ENCODE measurements at places on chromosomes 7 and 10.
A peak's percentile ranks its signal among the peaks of the same experiment; 100 is the strongest.

DNA sequence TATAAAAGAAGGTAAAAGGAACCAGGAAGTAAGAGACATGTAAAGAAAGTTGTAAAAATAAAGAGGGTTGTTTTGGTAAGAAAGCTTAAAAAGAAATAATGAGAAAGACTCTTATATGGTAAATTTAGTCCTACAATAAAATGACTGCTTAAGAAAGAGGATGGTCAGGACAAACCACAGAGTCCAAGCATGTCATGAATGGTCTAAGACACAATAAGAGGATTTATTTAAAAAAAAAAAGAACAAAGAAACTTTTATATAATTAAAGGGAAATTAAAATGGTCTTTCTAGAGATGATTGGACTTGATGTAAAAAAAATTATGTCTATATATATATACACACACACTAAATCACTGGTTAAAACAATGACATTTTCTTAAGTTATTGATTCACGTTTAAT lies 18.2 kb downstream of the ATAD1 start:
- DNase-seq: no peak

DNA sequence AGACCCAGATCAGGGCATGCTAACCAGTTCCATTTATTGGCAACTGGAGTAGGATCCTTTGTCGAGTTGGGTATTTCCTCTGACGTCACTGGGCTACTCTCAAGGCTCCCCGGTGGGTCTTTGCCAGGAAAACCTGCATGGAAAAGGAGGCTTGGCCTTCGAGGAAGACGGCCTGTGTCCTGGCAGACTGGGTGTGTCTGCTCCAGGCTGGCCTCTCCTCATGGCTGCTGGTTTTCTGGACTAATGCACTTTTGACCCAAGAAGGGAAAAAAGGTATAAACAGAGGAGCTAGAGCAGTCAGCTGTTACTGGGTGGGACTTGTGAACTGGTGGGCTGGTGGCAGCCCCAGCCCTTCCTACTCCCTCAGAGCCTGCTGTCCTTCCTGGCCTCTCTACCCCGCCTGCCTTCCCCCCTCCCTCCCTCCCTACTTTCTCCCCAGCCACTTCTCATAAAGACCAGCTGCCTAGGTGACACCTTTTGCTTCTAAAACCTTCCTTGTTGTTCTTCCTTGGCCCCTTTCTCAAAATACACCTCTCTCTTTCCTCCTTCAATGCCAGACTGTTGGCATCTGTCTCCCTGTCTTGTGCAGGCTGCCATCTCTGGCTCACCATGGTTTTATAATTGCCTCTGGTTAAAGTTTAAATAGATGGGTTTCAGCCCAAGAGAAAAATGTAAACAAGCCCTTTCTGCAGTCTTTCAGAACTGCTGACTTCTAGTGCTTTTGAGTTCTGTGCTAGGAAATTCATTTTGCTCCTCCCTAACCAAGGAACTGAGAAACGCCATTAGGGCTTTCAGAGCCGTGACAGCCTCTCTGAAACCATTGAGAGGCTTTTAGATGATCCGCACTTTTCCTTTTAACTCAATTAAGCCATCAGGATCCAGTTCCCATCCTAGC lies 101.8 kb upstream of the MKLN1 start:
- DNase-seq: no peak

- no peak for DNase-seq
Measured at GRCh38 chr10:117948493-117948892, 98.2 kb downstream of the RAB11FIP2 start.

- DNase-seq: no peak
Measured at GRCh38 chr10:114179148-114179547, at the start of gene TDRD1. TSS of gene TDRD1 (plus strand) at chr10:114179353. CDS start at chr10:114187832, 8,479 bp downstream.

GRCh38 chr7:107461938-107462533 lies 7.8 kb upstream of the GPR22 start:
- no peak for DNase-seq

DNA sequence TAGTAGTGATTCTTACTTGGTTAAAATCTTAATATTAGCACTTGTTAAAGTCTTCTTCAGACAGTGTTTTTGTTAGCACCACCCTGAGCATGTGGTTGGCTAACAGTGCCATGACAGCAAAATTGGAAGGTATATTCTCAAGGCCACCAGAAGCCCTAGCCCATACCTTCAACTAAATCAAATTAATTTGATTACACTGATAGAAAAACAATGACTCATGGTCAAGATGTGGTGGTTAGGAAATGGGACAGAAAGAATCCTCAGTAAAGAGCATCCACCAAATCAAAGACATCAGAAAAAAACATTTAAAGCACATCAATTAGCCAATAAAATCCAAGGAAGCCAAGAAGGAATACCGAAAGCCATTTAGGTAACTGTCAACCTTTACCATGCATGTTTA lies 75.5 kb downstream of the PIP4K2A start:
- no peak for DNase-seq

- no peak for DNase-seq
Measured at GRCh38 chr7:44646176-44646920, 39.9 kb downstream of the OGDH start.

- no peak for DNase-seq
Measured at GRCh38 chr10:77274046-77274795, 363.4 kb downstream of the KCNMA1 start.

DNA sequence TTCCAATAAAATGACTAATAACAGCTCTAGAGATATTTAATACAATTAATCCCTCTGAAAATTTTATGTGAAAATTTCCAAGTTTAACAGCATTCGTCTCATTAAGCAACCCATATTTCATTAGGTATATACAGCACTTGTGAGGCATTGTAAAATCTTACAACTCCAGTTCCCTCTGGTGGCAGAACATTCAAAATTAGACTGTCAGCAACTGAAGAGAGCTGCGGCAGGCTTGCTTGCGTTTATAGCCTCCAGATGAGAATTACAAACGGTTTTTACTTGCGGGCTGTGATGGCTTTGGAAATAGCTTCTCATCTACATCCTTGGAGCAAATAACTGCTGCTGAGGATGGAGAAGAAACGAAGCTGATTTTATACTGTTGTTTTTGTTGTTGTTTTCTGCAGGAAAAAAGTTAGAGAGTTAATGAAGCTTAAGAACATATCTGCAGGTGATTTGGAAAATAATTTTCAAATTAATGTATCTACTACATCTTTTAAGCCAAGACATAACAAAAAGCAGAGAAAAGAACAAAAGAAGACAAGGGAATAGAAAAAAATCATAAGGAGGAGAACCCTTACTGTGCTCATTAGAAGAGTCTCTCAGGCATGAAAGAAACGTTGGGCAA lies 171.3 kb downstream of the MAGI2 start:
- DNase-seq: peak; percentile 77

GRCh38 chr10:118944959-118945633 lies 84.4 kb upstream of the NANOS1 start:
- no peak for DNase-seq

GRCh38 chr7:121558288-121558687 lies 162.2 kb upstream of the FAM3C start:
- no peak for DNase-seq

DNA sequence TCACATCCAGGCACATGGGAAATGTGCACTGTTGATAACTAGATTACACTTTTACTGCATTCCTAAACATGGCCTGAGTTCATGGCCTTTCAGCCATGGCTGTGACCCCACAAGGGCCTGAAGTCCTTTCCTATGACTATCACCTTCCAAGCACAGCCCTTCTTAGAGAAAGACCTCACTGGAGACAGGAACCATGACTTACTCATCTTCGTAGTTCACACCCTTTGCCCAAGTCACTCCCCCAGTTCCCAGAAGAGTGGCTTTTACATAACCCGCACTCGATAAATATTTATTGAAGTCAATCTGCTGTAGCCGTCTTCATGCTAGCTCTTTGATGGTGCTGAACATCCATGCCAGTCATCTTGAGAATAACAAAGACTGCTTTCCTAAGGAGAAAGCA lies 632.5 kb upstream of the NRP1 start:
- no peak for DNase-seq

- no peak for DNase-seq
Measured at GRCh38 chr10:8051851-8052257, 2.6 kb upstream of the GATA3 start.

DNA sequence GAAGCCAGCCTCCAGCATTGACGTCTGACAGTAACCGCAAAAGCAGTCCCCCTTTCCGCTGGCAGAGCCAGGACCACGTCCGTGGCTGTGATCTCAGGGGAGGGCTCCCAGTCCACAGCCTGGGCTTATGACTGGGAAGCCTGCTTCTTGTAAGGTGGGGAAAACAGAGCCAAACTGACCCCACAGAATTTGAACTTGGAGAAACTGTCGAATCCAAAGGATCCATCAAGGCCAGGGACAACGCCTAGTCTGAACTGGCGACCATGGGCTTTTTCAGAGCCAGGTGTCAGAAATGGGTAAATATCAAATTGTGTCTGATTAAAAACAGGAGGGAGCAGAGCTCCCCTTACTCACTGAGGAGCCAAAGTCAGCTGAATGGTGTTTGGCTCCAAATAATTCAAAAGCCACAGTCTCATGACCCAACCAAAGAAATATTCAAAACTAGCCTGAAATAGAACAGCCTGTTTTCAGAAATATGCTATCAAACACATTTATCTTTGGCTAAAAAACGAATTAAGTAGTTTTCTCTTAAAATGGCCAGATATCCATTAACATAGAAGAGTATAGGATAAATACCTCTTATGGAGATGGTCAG lies 751.4 kb upstream of the GALNT17 start:
- no peak for DNase-seq

DNA sequence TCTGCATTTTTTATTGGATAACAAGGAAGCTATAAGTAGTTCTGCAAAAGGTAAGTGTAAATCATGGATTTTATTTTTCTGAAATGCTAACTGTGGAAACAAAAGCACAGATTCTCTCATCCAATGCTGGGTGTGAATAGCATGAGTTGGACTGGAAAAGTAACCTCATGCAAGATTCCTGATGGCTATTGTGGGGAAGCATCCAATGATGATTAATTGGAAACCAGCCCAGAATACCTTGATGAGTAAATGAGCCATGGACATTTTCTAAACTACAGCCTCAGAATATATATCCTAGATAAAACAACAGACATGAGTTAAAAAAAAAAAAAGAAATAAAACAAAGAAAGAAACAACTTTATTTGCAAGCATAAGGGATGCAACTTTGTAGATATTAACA lies 934.6 kb downstream of the CCSER2 start:
- no peak for DNase-seq

GRCh38 chr7:3464900-3465622 lies 164.0 kb downstream of the SDK1 start:
- no peak for DNase-seq

- DNase-seq: no peak
Measured at GRCh38 chr10:49133706-49134248, at the start of gene FAM170B. TSS of gene FAM170B (minus strand) at chr10:49134021. CDS start at chr10:49133918, 103 bp downstream.

DNA sequence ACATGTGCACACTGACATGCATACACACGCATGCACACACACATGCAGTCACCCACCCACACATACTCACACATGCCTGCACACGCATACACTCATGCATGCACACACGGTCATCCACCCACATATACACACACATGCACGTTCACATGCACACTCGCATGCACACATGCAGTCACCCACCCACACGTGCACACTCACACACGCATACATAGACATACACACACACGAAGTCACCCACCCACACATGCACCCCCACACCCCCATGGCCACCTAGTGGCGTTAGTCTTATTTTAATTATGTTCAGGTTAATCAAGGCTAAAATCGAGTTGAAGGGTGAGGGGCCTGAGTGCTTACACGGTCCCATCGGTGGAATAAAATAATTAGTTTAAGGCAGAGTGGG lies 96.8 kb downstream of the DNAJB6 start:
- no peak for DNase-seq

- DNase-seq: no peak
Measured at GRCh38 chr7:120332433-120332832, 59.5 kb downstream of the KCND2 start.

GRCh38 chr7:45255187-45255586 lies 97.6 kb downstream of the RAMP3 start:
- no peak for DNase-seq

- DNase-seq: no peak
Measured at GRCh38 chr7:99631295-99632109, 14.8 kb downstream of the ZSCAN25 start.

GRCh38 chr7:134302120-134302519 lies 14.6 kb downstream of the SLC35B4 start:
- DNase-seq: no peak

- no peak for DNase-seq
Measured at GRCh38 chr10:130984686-130985085, 326.8 kb downstream of the TCERG1L start.

GRCh38 chr10:93420944-93421825 lies 60.9 kb downstream of the MYOF start:
- DNase-seq: no peak

DNA sequence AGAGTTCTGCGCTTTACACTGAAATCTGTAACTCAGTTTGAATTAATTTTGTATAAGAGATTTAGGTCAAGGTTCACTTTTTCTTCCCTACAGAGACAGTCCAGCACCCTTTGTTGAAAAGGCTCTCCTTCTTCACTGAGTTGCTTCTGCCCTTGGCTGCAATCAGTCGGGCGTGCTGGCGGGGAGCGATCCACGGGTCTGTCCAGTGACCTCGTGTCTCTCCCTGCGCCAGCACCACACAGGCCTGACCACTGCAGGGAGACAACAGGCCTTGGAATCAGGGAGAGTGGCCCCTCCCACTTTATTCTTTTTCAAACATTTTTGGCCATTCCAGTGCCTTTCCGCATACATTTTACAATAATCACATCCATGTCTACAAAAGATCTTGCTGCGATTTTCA lies 66.9 kb downstream of the AMZ1 start:
- DNase-seq: no peak

DNA sequence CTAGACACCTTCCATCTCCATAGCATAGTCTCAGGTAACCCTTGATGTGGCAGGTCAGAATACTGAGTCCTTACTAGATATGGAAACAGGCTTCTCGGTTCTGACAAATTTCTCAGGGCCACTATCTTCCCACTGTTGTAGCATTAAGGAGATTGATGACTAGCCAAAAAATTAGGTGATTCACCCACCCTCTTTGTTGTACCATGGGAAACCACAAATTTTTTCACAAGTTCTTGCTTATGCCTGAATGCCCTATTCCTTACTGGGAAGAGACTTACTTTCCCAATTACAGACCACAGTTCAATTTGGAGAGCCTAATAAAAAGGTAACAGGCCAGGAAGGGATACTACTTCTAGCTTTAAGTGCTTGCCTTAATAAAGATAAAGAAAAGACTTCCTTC lies 948.8 kb downstream of the GRM8 start:
- DNase-seq: no peak

DNA sequence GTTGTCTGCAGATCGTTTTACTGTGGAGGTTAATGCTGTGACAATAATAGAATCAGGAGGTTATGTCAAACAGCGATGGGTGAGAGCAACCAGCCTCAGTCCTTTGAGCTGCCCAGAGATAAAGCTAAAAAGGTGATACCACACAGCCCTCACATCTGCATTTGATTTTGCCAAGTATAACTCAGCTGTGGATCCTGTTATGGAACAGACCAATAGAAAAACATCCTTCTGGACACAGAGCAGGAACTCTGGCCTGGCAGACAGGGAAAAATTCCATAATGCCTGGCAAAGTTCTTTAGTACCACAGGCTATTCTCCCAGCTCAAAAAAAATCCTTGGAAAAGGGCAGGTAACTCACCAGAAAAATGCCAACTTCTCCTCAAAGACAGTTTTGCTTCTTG lies 87.1 kb upstream of the PDLIM1 start:
- no peak for DNase-seq

Data from fibroblast of skin of left quadriceps (primary cell).